CD4-positive, alpha-beta T cell treated with Interleukin-4 for 1 hour (primary cell): ENCODE measurements at places on chromosomes 1 and 21.

DNA sequence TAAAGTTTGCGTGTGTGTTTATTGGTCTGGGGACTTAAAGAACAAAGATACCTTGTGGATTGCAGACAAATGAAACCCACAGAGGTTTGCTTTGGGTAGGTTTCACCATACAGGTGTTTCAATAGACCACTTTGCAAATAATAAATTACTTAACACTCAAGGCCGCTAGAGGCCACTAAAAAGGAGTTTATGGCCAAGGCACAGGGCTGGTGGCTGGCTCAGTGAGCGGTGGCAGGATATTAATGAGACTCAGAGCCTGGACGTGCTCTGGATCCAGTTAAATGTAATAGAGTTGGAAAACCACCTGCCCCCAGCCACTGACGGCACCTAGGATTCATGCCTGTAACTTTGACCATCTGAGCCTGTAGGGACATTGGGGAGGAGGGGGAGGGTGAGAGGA, 44.5 kb downstream of the LRRC38 start:
- no peak for DNase-seq

DNA sequence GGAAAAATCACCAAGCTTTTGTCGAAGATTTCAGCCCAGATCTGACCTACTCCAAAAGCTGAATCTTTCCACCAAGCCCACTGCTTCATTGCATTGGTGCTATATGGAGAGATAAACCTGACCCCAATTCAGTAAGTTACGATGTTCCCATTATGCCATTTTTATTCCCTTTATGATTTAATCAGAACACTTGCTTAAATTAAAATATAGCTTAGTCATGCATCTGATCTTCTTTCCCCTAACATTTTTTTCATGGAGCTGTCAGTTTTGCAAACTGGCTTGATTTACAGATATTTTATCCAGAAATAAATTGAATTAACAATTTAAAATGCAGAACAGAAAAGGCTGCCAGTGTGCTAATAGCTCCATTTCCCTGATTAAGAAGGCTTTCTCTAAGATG, 503.5 kb upstream of the C1orf87 start:
- no peak for DNase-seq

DNA sequence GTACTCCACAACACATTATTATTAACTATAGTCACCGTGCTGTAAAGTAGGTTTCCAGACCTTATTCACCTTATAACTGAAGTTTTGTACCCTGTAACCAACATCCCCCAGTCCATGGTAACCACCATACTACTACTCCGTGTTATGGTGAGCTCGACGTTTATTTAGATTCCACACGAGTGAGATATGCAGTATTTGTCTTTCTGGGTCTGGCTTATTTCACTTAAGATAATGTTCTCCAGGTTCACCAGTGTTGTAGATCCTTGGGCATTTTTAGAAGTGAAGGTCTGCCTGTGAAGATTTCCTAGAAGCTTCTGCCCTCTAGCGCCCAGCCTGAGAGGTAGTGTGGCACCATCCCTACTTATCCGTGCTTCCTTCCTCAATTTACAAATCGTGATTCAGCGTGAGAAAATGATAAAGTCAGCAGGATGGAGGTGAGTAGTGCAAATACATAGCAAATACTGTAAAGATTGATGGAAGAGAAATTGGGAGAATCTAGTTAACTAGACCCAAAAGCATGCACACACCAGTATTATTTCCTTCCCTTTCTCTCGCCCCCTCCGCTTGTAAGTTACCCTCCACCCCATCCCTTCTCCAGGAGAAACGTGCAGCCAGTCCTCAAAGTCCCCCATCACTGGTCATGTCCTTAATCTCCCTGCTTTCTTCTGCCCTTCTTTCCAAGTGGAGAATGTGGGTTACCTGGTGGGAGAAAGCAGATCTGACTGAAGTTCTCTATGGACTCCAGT, 36.0 kb upstream of the DISC1 start:
- DNase-seq, result peak; percentile 42

DNA sequence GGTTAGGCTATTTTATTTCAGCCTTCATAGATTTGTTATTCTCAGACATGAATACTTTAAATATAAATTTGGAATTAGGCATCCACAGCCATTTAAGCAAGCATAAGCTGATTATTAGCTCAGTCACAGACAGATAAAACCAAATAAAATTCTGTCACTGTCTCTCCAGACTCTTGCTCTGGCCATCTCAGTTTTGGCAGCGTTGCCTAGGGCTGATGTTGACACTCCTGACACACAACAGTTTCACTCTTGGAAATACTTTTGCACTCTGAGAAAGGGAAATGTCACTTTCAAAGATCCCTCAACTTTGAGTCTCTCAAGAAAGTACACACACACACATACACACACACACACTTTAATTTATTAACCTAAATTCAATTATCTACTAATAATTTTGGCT, 372.7 kb downstream of the BRINP3 start:
- DNase-seq, result no peak

DNA sequence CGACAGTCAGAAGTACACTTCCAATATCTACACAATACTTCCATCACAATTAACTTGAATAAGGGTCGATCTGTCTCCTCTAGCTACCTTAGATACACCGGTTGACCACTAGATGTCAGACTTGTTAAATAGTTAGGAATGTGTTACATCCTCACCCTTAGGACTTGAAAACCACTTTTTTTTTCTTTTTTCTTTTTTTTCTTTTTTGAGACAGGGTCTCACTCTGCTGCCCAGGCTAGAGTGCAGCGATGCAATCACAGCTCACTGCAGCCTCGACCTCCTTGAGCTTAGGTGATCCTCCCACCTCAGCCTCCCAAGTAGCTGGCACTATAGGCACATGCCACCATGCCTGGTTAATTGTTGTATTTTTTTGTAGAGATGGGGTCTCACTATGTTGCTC, 120.4 kb upstream of the GREM2 start:
- DNase-seq, result peak; percentile 24

DNA sequence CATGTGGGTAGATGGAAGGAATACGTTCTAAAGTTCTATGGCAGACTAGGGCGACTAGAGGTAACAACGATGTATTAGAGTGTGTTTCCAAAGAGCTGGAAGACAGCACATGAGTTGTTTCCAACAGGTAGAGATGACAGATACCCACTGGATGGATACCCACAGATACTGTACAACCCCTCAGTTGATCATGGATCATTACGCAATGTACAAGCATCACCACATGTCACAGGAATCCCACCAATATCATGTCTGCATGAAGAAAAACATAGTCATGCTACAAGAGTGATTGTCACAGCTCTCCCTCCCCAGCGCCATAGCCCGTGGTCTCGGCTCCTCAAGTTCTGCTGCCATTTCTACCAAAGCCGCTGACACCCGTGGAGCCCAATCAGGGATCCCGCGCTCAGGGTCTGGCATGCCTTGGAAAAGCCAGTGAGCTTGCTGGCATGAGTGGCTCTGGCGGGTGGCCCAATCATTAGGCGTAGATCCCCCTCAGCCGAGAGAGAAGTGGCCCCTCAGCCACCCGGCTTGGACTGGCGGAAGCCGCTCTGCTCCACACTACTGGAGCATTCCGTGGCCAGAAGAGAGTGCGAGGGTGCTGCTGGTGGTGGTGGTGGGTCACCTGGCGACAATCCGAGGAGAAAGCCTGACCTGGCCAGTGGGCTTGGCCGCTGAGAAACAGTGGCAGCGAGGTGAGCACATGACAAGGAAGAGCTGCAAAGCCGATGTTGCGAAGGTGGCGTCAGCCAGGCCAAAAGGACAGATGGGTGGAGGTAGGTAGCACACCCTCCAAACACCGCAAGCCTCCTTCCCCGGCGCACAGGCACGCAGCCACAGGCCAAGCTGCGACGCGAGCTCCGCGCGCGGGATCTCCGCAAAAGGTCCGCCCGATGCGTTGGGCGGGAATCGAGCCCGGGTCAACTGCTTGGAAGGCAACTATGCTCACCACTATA, 65.7 kb upstream of the FCGR2A start:
- no peak for DNase-seq

DNA sequence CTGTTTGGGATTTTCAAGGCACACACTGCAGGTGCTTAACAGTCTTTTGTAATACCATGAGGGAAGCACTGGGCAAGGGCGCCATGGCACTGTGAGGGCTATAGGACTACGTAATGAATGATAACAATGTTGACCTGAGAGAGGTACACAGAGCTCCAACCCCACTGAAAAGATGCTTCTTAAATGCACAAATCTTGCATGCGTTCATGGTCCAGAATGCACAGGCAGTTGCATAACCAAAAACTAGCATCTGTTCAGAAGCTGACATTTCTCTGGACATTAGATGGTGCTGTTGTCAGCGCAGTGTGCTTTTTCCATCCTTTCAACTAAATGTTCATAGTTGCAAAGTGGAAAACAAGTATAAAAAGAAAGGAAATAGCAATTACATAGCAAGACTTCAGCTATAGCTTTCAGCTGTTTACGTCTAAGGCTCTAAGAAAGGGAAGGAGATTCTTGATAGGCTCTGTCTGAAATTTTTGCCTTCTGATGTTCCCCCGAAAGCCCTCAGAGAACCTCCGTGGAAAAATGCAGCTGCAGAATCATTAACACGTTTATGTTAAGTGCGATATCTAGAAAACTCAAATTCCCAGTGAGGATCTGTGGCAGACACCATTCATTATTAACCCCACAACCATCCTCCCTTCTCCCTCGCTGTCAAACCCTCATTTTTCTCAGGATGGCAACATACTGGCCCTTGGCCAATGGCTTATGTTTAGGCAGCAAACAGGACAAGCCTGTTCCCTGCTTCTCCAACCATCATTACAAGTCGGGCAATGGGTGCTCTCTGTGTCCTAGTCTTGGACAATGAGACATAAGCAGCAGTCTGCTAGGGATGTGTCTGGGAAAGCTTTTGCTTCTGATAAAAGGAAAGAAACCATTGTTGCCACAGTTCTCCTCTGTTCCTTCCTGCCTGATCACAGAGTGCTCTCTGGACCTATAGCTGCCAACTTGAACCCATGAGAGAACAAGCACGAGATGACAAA, 8.2 kb upstream of the TARBP1 start:
- DNase-seq, result peak; percentile 35

GRCh38 chr1:201594575-201595245, 55.8 kb downstream of the NAV1 start:
- no peak for DNase-seq

- DNase-seq, result no peak
Observed at GRCh38 chr1:54499097-54499359, 49.0 kb upstream of the ACOT11 start.

GRCh38 chr1:228402641-228403025, 4.0 kb downstream of the TRIM11 start:
- no peak for DNase-seq

- no peak for DNase-seq
Observed at GRCh38 chr1:228180271-228180958, 14.8 kb downstream of the IBA57 start.

- no peak for DNase-seq
Observed at GRCh38 chr1:66000033-66000637, 207.4 kb downstream of the PDE4B start.

- no peak for DNase-seq
Observed at GRCh38 chr1:1286313-1287261, 6.4 kb downstream of the SCNN1D start.
